ENCODE measurements at places on chromosomes 5 and 9. TPM values are rescaled to one million over a fixed set of nuclear protein-coding genes. Genes with fewer than 3 reads are reported as not detected.

GRCh38 chr5:89372176-89372575 lies 489.2 kb upstream of the MEF2C start:
- no peaks in the 10 kb centered on the region for H3K4me1 ChIP-seq
- no peak overlapping the region for H3K27ac ChIP-seq
- H3K4me3 ChIP-seq, result no peak overlapping the region

DNA sequence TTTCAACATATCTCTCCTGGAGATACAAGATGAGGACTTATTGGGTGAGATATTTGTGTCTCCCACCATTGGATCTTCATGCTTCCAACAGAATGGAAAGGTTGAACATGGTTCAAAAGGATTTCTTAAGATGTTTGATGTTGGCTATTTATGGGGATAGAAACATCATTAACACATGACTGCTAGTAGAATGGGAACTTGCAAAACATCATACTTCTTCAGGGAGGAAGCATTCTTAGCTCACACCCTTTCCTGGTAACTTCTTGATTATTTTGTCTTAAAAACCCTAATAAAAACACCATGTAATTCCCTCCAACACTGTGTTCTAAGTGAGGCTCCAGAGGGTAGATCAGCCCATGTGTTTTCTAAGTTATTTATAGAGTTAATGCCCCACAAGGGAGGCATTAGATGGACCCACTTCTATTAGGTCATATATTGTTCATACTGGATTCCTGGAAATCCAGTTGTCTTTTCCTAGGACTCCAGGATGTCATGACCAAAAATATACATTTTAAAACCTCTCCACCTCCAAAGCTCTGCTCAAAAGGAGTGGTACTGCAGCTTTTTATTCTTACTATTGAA lies 95.8 kb downstream of the FOXD1 start:
- DNase-seq, result no peak
- H3K4me1 ChIP-seq, result no peaks in the 10 kb centered on the region

PARP8 gene
- total RNA-seq, result 5.4 TPM

SHC3 gene
- total RNA-seq, result 3.3 TPM

DNA sequence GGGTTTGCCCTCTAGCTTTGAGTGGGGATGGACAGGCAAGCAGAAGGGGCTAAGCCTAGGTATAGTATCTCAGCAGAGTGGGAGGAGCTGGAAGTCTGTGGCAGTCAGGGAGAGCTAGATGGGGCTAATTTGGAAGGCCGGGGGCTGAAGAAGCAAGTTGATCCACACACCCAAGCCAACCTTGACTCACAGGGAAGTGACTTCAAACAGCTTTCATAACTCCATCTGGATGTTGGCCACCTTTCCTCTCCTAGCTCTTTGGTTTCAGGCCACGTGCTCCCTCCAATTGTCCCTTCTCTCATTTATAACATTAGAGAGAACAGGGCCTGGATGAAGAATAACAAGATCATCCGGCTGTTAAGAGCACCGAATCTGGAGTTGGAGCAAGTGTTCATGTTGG lies 36.8 kb downstream of the EGR1 start:
- DNase-seq, result no peak
- peaks cover 39% of the 10 kb centered on the region for H3K4me1 ChIP-seq
- H3K27me3 ChIP-seq, result no peaks in the 10 kb centered on the region
- H3K36me3 ChIP-seq, result peaks cover 9% of the 10 kb centered on the region
- H3K4me3 ChIP-seq, result no peak overlapping the region

Measured in esophagus muscularis mucosa (tissue), 4 donors.